ENCODE measurements at places on chromosomes 6 and 20.

DNA sequence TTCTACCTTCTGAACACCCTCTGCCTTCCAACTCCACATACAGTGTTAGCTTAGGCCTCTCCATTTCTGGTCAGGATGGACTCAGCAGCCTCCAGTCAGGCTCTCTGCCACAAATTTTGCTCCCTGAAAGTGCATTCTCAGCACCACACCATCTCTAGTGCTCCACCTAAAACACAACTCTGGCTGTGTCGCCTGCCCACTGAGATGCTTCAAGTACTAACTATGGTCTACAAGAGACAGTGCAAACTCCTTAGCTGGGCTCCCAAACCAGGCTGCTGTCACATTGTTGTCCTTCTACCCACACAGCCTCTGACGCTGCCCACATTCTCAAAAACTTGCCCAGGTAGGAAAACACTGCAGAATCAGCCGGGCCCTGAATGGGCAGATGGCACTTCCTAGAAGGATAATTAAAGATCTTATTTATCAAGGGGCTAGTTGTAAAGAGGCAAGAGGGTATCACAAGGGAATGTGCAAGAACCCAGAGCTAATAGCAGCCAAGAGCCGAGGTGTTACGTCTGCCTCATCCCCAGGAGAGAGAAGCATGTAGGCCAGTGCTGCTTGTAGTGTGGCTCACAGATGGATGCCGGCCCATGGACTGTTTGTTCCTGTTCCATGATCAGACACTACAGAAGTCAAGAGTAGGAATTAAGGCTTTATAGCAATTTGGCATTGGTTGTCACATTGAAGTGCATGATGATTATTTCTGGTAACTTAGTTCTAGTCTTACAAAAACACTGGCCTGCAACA is 189.7 kb downstream of the LRFN2 start:
- no peak for DNase-seq

DNA sequence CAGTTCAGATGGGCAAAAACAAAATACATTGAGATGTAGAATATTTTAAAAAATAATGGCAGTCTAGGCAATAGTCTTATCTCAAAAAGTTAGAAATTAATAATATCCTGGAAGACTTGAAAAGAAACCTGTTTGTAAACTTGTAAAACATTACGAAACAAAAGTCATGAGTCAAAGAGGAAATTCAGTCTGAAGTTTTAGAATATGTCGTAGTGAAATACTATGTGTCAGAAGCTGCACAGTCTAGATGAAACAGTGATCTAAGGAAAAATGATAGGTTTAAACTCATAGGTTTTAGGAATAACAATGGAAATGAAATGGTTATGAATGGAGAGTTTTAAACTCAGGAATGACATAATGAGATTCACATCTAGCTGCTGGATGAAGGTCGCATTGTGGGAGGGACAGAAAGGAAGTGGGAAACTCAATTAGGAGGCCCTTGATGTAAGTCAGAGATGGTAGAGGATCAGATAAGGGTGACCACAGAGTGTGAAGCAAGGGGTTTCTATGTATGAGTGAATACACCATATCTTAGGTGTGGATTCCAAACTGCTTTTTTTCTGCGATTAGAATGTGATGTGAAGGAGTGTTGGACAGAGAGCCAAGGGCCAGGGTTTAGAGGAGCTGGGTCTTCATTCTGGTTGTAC is 2.8 kb downstream of the SNRPB2 start:
- no peak for DNase-seq

- DNase-seq = no peak
Observed at GRCh38 chr6:20402342-20403069, 827 bp downstream of the E2F3 start.

- no peak for DNase-seq
Observed at GRCh38 chr6:24997905-24998304, 62.1 kb upstream of the RIPOR2 start.

DNA sequence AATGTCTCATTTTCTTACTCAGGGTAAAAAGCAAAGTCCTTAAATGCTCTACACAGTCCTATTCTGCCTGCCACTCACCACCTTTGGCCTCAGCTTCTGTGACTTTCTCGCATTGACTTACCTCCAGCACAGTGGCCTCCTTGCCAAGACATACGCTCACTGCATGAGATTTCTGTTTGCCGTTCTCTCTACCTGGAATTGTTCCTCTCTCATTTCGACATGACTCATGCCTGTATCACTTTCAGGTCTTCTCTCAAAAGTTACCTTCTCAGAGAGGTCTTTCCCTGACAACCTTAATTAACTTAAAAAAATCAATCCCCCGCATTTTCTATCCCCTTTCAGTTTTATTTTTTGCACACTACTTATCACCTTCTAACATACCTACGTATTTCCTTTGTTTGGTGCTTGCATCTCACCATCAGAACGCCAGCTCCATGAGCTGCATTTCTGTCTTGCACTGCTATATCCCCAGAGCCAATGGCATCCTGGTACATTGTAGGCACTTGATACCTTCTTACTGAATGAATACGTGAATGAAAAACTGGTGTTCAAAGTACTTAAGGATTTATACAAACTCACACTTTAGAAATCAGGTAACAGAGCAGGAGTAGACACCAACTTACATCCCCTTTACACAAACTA is 24.5 kb downstream of the TENT5A start:
- no peak for DNase-seq

- DNase-seq = no peak
Observed at GRCh38 chr6:157035546-157035945, 258.4 kb downstream of the ARID1B start.

GRCh38 chr6:118825661-118826060 is 68.3 kb upstream of the ASF1A start:
- no peak for DNase-seq

DNA sequence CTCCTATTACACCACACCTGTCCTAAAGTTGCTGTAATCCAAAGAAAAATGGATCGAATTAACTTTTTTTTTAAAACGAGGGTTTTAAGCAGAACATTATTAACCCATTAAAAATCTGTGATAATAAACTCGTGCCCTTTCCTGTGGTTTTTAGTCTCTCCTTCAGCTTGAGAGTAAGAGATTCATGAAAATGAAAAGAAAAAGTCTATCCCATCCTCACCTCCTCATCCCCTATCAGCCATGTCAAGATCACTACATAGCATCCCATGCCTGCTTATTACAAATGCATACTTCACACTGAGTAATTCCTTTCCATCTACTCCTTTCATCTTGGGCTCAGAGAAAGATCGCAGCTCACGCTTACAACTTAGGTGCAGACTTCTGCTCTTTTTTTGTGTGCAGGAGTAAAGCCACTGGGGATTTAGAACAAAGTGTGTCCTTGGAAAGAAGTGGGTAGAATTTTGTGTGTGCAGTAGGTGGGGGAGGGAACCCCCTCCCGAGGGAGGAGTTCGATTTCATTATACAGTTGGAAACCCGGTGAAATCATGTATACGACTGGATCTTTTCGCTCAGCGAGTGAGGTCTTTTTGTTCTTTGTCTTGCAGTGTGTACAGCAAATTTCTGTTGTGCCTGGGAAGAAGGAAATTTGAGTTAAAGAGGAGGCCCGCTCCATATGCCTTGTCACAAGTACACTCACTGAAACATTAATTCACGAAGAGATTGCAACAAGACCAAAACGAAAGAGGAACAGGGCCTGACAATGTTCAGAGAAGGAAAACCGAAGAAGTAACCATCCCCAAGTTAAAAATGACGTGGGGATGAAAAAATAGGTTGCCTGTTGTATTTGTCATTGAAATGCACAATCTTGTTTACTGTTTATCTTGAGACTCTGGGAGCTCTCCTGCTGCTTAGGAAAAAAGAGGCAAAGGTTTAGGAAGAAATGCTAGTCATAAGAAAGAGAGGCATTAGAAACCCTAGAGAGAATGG is 146.5 kb upstream of the ZNF217 start:
- no peak for DNase-seq

DNA sequence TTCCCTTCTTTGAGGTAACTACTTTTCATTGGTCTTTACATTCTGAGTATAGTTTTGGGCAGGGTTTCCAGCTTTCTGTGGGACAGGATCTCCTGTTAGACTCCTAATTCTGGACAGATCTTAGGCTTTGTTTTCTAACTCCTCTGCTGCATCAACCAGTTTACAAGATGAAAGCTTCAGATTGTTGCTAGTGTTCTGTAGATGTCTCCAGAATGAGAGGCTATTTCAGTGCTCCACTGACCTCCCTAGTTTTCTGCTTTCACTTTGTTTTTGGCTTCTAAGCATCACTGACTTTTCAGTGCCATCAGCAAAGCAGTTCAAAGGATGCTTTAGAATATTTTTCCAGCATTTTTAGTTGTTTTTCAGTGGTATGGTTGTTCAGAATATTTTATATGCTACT is 101.4 kb downstream of the LIN28B start:
- no peak for DNase-seq

GRCh38 chr6:28635547-28636158 is 110.0 kb downstream of the GPX5 start:
- no peak for DNase-seq

Measured in non-pigmented ciliary epithelial cell (primary cell).